ENCODE measurements at places on chromosomes 7 and 10. TPM values are rescaled to one million over a fixed set of nuclear protein-coding genes. Genes with fewer than 3 reads are reported as not detected.

The RPEL1 gene
- 0.12 TPM for total RNA-seq

The ARHGEF5 gene
- total RNA-seq, result 8.3 TPM

The SH2D4B gene
- not detected for total RNA-seq

The MMP21 gene
- total RNA-seq, result not detected

The TUBB8 gene
- not detected for total RNA-seq

The NXPH1 gene
- not detected for total RNA-seq

The GLI3 gene
- total RNA-seq, result 5.3 TPM

The SLC26A4 gene
- 0.17 TPM for total RNA-seq

The PRLHR gene
- not detected for total RNA-seq

The GDF2 gene
- total RNA-seq, result not detected

The C1QL3 gene
- not detected for total RNA-seq

The HYAL4 gene
- total RNA-seq, result not detected

The UCMA gene
- total RNA-seq, result not detected

The CACNB2 gene
- total RNA-seq, result 1.9 TPM

The RASSF4 gene
- 4.0 TPM for total RNA-seq

The DYDC2 gene
- not detected for total RNA-seq

The TRIM50 gene
- not detected for total RNA-seq

The SEMA3C gene
- 55.4 TPM for total RNA-seq

The NOLC1 gene
- 37.6 TPM for total RNA-seq

The NUTM2B gene
- 0.70 TPM for total RNA-seq

The CLDN4 gene
- 0.68 TPM for total RNA-seq

The EN2 gene
- total RNA-seq, result under 0.01 TPM

The SPDYE1 gene
- not detected for total RNA-seq

The MYOF gene
- 119 TPM for total RNA-seq

The WNT8B gene
- not detected for total RNA-seq

The SLC18A3 gene
- total RNA-seq, result not detected

The SSC4D gene
- 0.34 TPM for total RNA-seq

The COBL gene
- not detected for total RNA-seq

The PTER gene
- 14.2 TPM for total RNA-seq

The IFIT1 gene
- total RNA-seq, result 12.6 TPM

The CYP2C19 gene
- not detected for total RNA-seq

The AKR1D1 gene
- not detected for total RNA-seq

The LRRN3 gene
- 2.9 TPM for total RNA-seq

The RAMP3 gene
- total RNA-seq, result not detected

The COL28A1 gene
- under 0.01 TPM for total RNA-seq

The OR9A2 gene
- total RNA-seq, result not detected

The SHTN1 gene
- 1.3 TPM for total RNA-seq

The CNPY1 gene
- total RNA-seq, result not detected

The NPTX2 gene
- total RNA-seq, result 0.51 TPM

The KMT2E gene
- total RNA-seq, result 45.9 TPM

The MMD2 gene
- total RNA-seq, result not detected

The CRTAC1 gene
- not detected for total RNA-seq

The TIAL1 gene
- total RNA-seq, result 25.2 TPM

The STRA8 gene
- total RNA-seq, result not detected

The EMX2 gene
- total RNA-seq, result 0.12 TPM

The ARHGAP22 gene
- total RNA-seq, result 6.0 TPM

The GNG11 gene
- 68.2 TPM for total RNA-seq

The BICC1 gene
- total RNA-seq, result 99.4 TPM

The MACROH2A2 gene
- total RNA-seq, result 14.5 TPM

The OPTN gene
- total RNA-seq, result 60.3 TPM

The PLA2G12B gene
- not detected for total RNA-seq

The NKX6-2 gene
- not detected for total RNA-seq

The EPHA1 gene
- not detected for total RNA-seq

The ADAP1 gene
- total RNA-seq, result 9.0 TPM

The SLC39A12 gene
- total RNA-seq, result not detected

The IDI2 gene
- not detected for total RNA-seq

The GNAT3 gene
- not detected for total RNA-seq

The INA gene
- 0.12 TPM for total RNA-seq

All from pericardium fibroblast (primary cell).